ACHN (cell line): ENCODE measurements at places on chromosomes 6 and 20.

GRCh38 chr6:144379356-144379755 lies 94.2 kb downstream of the UTRN start:
- DNase-seq: no peak

DNA sequence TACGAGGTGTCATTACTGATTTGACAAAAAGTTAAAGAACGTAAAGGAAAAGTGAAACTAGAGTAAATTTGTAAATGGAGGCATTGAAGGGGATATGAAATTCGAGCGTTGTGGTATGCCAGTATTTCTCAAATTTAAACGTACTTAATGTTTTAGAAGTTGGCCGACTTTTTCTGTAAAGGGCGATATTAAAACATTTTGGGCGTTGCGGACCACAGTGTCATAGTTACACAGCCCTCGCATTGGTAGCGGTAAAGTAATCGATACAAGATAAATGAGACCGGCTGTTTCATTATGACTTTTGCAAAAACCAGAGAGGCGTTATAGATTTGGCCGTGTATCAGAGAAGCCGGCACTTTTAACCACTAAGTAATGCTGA lies 39.6 kb downstream of the OR2B2 start:
- no peak for DNase-seq

- DNase-seq: no peak
Observed at GRCh38 chr20:51484831-51485230, 57.7 kb downstream of the NFATC2 start.

- no peak for DNase-seq
Observed at GRCh38 chr6:137024237-137024990, 20.4 kb downstream of the IL20RA start.

GRCh38 chr6:33995309-33996119 lies 150.4 kb downstream of the GRM4 start:
- DNase-seq: no peak

GRCh38 chr6:81838724-81839426 lies 86.4 kb upstream of the TENT5A start:
- no peak for DNase-seq

DNA sequence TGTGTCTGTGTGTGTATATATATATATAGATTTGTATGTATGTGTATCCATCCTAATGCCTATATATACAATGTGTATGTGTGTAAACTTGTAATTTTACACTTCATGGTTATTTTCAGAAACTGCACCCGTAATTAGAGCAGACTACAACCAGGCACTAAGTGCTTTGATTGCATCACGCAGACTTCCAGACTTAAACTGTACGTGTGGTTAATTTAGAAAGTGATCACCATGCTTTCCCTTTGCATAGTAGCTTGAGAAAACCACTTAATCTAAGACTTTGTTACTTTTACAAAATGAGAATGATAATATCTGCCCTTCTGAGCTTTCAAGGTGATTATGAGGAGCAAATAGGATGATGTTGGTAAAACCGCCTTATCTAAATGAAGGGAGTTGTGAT lies 50.1 kb upstream of the E2F3 start:
- no peak for DNase-seq

DNA sequence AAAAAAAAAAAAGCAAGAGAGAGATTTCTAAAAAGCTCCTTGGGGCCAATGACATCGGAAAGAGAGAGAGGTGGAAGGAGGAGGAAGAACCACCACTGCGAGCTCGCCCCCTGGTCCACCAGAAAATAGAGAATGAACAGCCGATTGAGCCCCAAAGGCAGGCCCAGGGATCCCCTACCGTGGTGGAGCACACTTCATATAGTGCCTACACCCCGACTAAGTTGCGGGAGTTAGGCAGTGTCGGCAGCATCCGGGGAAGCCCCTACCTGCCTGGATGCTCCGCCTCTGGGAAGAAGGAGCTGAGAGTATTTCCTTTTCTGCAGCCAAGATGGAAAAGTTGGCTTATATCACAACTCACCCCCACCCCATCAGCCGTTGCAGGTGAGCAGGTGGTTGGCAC lies 38.6 kb upstream of the HSF2 start:
- no peak for DNase-seq

- DNase-seq: no peak
Observed at GRCh38 chr6:110404607-110405006, 10.8 kb downstream of the DDO start.

GRCh38 chr6:36734486-36735060 lies 36.9 kb downstream of the RAB44 start:
- no peak for DNase-seq

DNA sequence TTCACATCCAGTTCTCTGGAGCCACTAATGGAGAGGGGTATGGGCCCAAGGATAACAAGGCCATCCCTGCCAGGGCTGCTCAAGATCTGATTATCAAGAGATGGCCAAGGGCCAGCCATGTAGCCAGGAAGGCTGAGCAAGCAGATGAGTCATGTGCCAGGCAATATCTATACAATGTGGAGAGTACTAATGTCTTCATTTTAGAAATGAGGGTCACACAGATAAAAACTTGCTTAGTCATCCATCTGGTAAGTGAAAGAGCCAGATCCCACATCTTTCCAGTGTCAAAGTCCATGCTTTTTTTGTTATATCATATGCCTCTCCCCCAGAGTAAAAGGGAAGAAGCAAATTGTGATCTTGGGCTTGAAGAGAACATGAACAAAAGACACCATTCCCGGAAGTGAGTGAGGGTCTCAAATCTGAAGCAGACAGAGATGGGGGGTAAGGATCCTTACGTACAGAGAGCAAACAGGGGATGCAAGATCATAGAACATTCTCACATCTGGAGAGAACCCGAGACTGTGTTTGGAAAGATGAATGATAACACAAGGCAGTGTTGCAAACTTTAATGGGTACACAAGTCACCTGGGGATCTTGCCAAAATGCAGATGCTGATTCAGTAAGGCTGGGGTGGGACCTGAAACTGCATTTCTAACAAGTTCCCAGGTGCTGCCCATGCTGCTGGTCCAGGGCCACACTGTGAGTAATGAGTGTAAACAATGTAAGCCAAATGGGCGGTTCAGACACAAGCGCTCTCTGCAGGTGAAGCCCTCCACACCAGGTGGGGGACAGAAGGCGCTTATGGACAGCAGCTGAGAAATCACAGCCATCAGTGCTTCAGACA lies 20.0 kb upstream of the GSTA3 start:
- peak; percentile 57 for DNase-seq

- DNase-seq: no peak
Observed at GRCh38 chr20:62768551-62769287, 27.6 kb upstream of the MRGBP start.

DNA sequence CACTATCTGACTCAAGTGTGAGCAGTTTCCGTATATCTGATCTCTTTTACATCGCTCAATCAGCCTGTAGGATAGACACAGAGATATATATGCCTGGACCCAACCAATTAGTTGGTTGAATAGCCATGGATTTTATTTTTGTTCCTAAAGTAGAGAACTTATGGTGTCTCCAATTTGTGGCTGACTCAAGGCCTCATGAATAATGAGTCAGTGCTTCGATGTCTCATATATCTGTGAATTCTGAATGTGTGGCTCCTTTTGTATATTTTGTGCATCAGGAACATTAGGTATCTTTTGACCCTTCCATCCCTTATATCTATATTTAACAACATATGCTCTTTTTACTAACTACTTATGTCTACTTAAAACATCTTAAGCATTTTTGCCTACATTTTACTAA lies 64.5 kb downstream of the OR2B2 start:
- no peak for DNase-seq

DNA sequence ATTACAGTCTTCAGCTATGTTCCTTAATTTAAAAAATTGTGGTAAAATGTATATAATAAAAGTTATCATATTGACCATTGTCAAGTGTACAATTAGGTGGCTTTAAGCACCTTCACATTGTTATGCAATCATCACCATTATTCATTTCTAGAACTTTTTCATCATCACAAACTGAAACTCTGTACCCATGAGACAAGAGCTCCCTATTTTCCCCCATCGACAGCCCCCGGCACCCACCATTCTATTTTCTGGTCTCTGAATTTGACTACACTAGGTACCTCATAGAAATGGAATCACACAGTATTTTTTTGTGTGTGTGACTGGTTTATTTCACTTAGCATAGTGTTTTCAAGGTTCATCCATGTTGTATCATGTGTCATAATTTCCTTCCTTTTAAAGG lies 39.7 kb upstream of the FYN start:
- DNase-seq: no peak

- no peak for DNase-seq
Observed at GRCh38 chr6:102411796-102412195, 1018.3 kb downstream of the GRIK2 start.

DNA sequence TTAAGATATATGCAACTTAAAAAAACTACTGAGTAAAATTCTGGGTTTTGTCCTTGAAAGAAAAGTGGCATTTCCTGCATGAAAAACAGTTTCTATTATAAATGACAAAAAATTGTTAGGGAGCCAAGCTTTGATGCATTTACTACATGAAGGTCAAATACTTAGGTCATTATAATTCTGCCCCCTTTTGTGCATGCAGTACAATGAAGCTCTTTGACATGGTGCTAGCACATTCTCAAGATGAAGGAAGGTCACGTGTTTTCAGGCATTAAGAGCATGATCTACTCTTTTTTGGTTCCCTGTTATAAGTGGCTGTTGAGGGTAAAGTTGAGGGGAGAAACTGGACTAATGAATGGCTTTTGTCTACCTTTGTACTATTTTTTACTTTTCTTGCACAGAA lies 72.7 kb downstream of the FOXO3 start:
- DNase-seq: no peak

- no peak for DNase-seq
Observed at GRCh38 chr20:39101895-39102294, 139.8 kb downstream of the DHX35 start.

DNA sequence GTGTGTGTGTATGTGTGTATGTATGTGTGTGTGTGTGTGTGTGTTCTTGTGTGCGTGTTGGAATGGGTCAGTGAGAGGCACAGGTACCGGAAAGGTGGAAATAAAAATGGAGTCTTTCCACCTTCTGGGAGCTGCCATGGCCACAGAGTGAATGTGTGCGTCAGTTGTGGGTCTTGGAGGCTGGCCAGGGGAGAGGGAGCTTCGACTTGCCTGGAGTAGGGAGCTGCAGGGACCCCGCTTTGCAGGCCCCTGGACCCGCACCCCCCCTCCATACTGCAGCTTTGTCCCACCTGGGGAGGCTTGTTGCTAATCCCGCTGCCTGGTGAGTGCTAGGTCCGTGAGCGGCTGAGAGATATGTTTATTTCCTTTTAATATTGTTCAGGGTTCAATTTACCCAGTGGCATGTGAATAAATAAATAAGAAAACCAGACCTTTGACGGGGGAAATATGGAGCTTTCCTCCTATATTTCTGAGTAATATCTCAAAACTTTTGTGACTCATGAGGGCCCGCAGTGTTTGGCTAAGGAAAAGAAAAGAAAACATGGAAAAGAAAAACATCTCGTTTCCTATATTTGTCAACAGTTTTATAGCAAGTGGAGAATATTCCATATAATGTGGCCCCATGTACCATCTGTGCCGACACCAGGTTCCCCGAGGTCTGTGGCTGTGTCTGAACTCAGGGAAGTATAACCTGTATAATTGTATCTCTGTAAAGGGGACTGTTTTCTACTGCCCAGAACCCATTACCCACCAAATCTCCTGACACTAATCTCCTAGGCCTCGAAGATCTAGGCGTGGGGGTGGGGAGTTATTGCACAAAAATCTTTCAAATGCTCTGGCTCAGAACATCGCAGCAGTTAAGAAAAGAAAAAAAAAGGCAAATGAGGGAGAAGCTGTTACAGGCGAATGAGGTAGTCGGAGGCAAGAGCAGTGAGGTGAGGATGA lies 24.6 kb upstream of the CCDC167 start:
- no peak for DNase-seq

DNA sequence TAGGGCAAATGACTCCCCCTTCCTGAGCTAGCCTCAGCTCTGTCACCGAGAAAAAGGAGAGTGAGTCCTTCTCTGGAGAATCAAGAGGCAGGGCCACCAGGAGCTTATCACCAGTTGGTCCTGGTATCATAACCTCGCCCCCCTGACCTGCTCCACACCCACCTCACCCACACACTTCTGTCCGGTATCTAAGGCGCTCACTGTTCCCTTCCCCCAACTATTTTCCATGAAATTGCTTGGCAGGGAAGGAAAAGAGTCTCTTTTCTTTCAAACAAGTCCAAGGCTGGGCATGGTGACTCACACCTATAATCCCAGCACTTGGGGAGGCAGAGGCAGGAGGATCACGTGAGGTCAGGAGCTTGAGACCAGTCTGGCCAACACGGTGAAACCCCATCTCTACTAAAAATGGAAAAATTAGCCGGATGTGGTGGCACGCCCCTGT lies 77.6 kb downstream of the ZMYND8 start:
- no peak for DNase-seq

GRCh38 chr6:136717716-136717990 lies 74.6 kb downstream of the MAP3K5 start:
- DNase-seq: no peak

DNA sequence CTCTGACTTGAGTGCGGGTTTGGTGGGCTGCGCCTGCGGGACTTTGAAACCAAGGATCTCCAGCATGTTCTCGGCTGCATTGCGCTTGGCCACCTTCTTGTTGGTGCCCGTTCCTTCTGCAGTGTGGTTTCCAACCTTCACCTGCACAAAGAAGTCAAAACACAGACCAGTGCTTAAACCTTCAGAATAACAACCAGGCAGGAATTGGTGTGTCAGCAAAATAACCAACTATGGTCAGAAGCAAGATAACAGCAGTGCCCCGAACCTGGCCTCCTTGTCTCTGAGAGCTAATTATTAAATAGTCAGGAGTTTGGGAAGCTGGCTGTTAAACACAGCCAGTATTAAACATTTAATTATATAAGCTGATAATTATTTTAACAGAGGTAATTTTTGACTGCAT lies 68.1 kb downstream of the STAU1 start:
- no peak for DNase-seq

GRCh38 chr20:44142413-44142812 lies 44.6 kb downstream of the JPH2 start:
- no peak for DNase-seq

DNA sequence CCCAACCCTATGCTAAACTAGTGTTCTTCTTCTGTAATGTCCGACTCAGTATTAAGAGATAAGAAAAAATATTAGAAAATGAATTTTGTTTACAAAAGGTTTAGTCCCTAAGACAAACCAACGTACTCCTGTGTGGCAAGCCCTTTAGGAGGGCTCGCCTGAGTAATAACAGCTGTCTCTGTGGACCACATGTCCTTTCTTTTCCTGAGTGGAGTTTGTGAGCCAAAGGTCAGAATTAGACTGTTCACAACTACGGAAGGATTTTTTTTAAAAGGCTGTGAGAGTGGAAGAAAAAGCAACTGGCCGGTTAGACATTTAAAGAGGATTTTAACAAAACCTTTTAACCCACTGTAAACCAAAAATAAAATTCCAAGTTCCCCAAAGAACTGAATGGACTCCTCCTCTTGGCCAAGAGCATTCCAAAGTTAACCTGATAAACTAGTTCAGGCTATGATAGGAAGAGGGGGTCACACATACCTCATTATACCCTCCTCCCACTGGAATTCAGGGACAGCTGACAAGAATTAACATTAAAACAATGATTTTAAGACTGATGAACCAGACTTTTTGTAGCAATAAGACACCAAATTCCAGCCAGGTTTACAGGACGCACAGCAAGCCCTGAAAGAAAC lies 43.5 kb downstream of the FAM184A start:
- DNase-seq: no peak
